ENCODE measurements at places on chromosomes 7 and 10.

DNA sequence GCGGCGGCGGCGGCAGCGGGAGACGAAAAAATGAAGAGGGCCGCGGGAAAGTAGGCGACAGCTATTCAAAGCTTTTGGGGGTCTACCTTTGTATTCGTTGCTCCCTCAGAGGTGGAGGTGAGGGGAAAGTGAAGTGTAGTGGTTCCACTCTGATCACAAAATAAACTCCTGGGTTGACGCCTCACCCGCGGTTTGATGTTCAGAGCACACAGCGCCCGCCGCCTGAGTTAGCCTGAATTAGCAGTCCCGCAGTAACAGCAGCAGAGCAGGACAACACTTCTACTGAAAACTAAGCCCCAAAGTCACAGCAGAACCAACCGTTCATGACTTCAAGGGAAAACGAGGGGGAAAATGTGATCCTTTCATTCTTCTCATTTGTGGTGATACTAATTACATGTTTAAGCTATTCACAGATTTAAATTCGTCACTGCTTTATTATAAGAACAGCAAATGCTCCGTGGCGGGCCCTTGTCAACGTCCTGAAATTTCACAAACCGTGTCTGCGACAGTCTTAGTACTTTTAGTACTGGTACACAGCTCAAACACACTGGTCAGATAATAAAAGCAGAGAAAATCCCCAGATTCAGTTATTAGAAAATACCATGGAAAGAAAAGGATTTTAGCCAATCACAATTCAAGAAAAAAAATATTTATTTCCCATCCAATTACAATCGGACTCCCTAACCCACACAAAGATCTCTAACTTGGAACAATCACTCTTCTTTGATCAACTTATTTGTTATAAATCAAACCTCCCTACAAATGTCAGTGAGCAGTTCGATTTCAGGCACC lies 563 bp upstream of the JMJD1C start:
- DNase-seq = no peak

DNA sequence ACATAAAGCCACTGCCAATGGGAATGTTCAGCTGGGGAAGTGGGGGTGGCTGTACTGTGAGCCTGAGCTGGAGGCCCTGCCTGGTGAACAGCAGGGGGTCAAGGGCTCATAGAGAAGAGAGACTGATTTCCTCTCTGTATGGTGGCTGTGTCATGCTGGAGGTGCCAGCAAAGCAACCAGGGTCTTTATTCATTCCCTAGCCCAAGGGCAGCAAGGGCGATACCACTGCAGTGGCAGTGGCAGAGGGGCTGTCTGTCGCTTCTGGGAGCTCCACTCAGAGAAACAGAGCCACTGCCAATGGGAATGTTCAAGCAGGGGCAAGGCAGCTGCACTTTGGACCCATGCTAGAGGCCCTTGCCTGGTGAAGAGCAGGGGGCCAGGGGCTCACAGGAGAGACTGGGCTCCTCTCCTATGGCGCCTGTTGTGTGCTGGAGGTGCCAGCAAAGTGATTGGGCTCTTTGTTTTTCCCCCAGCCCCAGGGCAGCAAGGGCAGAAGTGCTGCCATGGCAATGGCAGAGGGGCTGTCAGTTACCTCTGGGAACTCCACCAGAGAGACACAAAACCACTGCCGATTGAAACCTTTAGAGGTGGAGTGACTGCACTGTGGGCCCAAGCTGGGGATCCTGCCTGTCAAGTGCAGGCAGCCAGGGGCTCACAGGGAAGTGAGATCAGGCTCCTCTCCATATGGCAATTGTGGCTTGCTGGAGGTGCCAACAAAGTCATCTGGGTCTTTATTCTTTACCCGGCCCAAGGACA lies 545.1 kb downstream of the SH2D4B start:
- no peak for DNase-seq

DNA sequence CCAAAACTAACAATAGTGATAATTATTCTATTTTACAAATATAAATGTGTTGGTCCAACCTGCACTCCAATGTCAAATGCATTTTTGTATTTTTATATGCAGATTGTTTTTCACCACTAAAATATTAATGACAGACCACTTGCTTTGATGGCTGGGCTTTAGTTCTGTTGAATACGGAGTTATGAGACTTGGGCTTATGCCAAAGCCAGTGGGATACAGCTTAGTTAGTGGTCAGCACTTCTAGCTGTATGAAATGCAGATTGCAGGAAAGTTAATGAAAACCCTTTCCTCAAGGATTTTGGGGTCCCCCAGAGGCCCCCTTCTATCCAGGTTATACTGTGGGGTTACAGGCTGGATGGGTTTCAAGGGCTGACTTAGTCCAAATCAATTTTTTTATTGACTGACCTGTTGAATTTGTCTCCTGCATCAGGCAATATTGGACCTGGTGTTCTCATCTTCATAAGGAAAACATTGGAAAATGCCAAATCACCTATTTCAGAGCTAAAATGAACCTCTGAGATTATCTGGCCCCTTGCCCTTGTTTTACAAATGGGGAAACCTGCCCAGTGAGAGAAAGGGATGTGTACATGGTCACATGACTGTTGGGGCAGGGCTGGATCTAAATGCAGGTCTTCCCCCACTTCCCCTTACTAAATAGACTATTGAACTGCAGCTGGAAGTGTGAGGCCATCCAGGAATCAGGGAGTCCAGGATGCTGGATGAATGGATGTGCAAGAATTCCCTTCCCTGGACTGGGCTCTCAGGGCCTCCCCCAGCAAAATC lies 1085.3 kb downstream of the KCNMA1 start:
- no peak for DNase-seq

DNA sequence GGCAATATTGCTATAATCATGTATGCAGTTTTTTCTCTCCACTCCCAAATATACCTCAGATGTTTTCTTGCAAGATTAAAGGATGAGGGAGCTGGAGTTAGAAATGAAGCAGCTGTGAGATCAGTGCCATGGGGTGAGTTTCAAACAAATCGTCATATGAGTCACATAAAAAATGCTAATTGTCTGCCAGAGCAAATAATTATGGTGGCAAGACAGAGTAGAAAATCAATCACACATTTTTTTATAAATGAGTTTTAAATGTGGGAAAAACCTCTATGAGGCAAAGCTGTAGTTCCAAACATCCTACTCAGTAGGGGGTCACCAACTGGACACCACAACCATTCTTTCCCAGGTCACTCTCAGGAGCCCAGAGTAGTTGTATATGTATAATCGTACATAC lies 55.3 kb downstream of the CH25H start:
- no peak for DNase-seq

GRCh38 chr7:151623766-151624165 lies 104.1 kb upstream of the RHEB start:
- no peak for DNase-seq

DNA sequence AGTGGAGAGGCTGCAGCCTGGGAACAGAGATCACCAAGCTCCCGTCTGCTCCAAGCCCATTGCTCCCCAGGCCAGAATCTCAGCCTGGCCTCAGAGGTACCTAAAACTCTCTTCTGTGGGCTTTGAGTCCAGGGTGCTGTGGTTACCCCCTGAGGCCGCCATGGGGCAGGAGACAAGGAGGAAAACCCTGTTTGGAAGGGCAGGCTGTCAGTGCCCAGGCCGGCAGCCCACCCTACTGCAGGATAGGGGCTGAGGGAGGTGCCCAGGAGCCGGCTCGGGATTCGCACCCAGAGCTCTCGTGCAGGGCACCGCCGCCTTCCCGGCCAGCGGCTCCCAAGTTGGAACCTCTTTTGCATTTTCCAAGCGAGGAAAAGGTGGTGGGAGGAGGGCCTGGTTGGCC lies 24.5 kb downstream of the UNCX start:
- no peak for DNase-seq

DNA sequence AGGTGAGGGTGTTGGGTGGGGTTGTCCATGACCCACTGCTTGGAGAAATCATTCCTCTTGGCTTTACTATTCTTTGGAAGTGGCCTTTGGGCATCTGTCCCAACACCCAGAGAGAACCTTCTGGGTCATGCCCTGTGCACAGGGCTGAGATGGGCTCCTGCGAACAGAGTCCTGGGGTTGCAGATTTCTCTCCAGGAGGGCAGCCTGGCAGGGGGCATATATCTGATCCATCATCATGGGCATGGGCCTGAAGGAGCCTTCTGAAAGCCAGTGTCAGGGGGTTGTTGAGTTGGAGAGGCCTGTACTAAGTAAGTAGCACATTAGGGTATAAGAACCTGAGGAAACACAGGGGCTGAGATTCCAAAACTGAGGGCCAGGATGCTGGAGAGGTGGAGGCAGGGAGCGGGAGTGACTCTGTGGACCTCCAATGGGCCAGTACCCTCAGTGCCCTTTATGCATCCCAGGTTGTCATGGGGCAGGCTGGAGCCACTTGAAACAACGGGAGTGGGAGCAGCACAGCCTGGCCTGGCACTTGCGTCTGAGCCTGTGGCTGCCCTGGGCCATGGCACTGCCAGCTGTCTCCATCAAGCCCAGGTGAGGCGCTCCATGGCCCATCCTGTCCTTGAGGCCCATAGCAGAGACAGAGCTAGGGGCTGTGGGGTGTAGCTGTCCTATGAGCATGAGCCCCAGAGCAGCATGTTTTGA lies 203.7 kb downstream of the GRID1 start:
- no peak for DNase-seq

- no peak for DNase-seq
These were observed 95.3 kb downstream of the SUGCT start for GRCh38 chr7:40230101-40230500.

DNA sequence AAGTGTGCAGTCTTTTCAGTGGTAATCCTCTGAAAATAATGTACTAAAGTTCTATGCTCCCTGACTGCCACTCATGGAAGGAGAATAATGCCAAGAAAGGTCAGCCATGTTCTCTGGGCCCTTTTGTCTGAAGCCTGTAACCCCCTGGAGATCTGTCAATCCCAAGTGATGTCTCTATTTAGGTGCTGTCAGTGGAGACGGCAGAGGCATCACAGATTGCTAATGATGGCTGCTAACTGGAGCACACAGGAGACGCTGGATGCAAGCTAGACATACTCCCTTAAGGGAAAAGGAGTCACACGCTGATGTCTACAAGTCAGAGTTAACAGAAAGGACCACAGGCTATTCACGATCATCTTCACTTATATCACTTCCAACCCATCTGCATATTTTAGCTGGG lies 118.8 kb downstream of the RSU1 start:
- no peak for DNase-seq

GRCh38 chr10:61296161-61296560 lies 157.0 kb downstream of the TMEM26 start:
- no peak for DNase-seq

DNA sequence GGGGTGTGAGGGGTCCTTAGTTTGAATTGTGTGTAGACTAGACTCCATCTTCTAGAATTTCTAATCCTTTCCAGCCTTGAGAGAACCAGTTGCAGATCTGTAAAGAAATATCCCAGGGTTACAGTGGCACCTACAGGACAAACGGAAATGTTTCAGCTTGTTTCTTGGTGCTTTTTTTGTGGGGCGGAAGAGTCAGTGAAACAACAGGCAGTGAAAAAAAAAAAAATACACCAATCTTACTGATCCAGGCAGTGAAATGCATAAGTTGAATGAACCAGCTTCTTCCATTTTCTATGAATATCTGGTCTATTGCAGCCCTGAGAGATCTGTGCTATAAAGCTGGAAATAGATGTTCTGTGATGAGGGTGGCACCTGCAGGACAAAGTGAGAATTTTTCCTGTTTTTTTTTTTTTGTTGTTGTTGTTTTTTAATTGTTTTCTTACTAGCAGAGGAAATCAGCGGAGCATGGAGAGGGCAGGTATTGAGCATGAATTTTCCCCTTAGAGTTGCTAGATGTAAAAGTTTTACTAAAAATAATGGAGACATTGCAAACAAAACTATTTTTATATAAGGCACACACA lies 81.9 kb upstream of the DYNC1I1 start:
- DNase-seq = no peak

GRCh38 chr7:74069086-74069541 lies 14.5 kb upstream of the LIMK1 start:
- DNase-seq = no peak

DNA sequence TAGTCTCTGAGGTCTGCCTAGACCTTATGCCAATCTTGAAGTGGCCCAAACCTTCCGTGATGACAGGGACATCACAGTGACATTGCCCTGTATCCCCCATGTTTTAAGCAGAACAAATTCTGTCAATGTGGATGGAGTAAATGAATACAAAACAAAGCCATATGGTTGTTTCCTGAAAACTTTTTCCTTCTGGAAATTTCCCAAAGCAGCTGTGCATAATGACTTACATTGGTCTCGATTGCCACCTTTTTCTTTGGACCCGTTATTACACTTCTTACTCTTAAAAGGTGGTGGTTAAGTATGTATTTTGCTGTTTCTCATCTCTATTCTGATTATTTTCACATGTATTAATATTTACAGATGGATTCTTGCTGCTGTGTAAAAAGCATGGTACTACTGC lies 411.2 kb upstream of the KLF6 start:
- no peak for DNase-seq

DNA sequence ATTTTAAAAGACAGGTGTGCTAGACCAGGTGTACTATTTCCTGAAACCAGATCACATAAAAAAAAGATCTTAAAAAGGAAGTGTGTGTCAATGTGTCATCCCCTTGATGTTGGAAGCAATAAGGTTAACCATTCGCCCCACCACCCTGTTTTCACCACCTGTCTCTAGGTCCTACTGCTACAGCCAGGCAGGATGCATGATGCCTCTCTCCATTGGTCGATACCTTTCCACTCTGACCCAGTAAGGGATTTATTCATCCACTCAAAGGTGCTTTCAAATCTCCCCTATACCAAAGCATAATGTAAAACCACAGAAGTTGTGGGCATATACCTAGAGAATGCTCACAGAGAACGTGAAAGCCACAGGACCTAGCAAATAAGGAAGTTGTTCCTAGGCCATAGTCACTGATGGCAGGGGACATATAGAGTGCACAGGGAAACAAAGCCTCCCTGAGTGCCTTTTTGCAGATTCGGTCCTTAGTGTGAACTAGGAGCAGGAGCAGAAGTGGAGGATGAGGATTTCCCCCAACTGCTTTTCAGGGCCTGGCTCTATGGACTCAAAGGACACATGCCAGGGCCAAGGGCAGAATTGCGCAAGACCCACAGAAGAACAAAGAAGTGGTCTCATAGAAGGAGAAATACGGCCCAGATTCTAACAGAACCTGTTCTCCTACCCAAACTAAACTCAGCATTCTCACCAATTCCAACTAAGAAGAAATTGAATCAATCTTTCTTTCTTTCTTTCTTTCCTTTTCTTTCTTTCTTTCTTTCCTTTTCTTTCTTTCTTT lies 631.5 kb upstream of the NRP1 start:
- no peak for DNase-seq

- DNase-seq = peak; percentile 73
These were observed 336.9 kb upstream of the NPSR1 start for GRCh38 chr7:34320926-34321661.

GRCh38 chr10:131896403-131896802 lies 4.4 kb upstream of the PPP2R2D start:
- DNase-seq = no peak
